Activated CD4-positive, alpha-beta memory T cell treated with anti-CD3 and anti-CD28 coated beads for 36 hours (primary cell): ENCODE measurements at places on chromosomes 16 and 17. TPM values are rescaled to one million over a fixed set of nuclear protein-coding genes. Genes with fewer than 3 reads are reported as not detected.

DNA sequence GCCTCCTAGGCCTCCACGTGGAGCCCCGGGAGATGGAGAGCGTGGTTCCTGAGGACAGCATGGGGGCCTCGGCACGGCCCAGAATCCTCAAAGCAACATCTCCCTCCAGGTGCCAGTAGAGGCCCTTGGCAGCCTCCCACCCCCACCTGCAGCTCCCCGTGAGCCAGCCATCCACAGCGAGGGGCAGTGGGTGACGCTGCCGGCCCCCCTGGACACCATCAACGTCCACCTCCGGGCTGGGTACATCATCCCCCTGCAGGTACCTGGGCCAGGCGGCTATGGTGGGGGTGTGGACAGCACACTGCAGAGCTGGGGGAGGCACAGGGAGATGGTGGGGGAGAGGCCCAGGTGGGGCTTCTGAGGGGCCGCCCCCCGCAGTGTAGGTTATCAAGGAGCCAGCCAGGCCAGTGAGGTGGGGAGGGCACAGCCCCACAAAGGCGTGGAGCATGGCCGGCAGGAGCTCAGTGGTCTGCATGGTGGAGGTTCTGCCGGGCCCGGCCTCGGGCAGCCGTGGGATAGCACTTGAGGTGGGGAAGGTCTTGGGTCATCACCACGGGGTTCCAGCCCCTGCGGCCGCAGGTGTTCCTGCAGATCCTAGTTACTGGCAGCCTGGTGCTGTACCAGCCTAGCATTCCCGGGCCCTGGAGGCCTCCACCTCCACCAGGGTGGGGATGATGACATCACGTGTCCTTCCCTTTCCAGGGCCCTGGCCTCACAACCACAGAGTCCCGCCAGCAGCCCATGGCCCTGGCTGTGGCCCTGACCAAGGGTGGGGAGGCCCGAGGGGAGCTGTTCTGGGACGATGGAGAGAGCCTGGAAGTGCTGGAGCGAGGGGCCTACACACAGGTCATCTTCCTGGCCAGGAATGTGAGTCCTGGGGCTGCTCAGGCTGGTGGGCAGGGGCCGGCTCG lies 16.4 kb downstream of the GAA start:
- DNase-seq = no peak

ARL4D gene
- total RNA-seq = 2.3 TPM

DNA sequence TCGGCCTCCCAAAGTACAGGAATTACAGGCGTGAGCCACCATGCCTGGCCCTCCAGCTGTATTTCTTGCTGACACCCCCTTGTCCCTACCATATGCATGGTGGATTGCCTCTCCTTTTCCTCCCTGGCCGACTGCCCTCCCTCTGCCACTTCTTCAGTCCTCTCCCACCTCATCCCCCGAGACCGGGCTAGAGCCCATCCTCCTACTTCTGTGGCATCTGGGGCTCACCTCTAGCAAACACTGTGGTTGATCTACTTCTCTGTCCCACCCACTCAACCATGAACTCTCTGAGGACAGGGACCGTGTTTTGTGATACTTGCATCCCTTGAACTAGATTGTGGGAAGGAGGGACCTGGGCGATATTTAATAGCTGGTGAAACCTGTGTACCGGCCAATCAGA lies 7.5 kb upstream of the AXIN2 start:
- DNase-seq = no peak

SLC39A11 gene
- total RNA-seq = 14.9 TPM

DNA sequence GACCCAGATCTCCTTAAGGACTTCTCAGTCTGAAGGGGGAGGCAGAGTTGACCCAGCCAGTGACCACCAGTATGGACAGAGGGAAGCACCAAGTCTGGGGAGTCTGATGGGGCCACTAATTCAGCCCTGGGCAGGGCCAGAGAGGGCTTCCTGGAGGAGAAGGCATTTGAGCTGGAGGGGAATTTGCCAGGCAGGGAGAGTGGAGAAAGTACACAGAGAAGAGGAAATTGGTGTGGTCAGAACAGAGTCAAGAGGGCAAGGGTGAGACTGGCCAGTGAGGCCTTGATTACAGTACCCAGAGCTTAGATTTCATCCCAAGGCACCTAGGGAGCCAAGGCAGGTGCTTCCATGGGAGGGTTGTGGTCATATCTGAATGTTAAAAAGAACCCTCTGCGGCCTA lies 36.3 kb downstream of the MYO15A start:
- DNase-seq = no peak

DNA sequence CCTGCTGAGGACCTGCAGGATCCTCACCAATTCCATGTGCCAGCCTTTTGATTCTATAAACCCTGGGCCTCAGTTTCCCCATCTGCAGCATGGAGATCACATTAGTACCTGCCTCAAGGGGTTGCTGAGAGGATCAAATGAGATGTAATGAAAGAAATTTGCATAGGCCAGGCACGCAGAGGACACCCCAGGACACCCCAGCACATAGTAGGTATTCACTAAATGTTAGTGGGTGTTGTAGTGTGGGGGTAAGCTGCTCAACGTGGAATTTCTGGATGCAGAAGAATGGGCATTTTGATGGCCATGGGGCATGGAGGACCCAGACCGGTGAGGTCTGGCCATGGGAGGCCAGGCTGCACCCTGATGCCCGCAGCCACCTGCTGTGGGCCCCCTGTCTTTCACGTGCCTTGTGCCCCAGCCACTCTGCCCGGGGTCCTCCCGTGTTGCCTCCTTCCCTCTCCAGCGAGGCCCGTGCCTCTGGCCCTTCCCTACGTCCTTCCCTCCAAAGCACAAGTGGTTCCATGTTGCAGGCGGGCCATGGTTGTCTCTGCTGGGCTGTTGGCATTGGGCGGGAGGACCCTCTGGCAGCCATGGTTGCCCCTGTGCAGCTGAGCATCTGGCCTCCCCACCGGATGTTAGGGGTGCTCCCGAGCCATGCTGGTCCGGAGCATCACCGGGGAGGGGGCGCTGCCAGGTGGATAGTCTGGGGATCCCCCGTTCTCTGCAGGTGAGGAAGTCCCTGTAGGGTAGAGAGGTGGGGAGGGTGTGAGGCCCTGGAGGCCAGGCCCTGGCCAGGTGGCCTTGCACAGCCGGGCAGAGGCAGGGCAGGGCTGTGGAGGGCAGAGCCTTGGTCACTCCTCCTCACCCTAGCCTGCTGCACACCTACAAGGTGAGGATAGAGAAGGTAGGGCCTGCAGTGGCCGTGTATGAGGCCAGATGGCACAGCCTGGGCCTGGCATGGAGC lies 8.6 kb downstream of the MAP2K3 start:
- no peak for DNase-seq

- DNase-seq = no peak
Observed at GRCh38 chr16:12099451-12100123, 123.1 kb downstream of the SNX29 start.

CNGB1 gene
- not detected for total RNA-seq

- no peak for DNase-seq
Observed at GRCh38 chr16:56858374-56858773, 6.6 kb upstream of the SLC12A3 start.

- DNase-seq = no peak
Observed at GRCh38 chr17:61323003-61323908, 76.4 kb upstream of the TBX2 start.

DEXI gene
- 35.1 TPM for total RNA-seq

- DNase-seq = no peak
Observed at GRCh38 chr16:30558789-30559377, 709 bp upstream of the ZNF764 start.

- DNase-seq = no peak
Observed at GRCh38 chr17:69734656-69735055, 320.2 kb downstream of the MAP2K6 start.
